Bronchial smooth muscle cell (primary cell): ENCODE measurements at places on chromosomes 1 and 21. TPM values are rescaled to one million over a fixed set of nuclear protein-coding genes. Genes with fewer than 3 reads are reported as not detected.

VAV3 gene
- not detected in 2 replicates for total RNA-seq

GRIK3 gene
- total RNA-seq = not detected in 2 replicates

C1orf94 gene
- not detected in 2 replicates for total RNA-seq

CDA gene
- total RNA-seq = 0.63 TPM in 1 of 2 replicates, not detected in the other
